ENCODE measurements at places on chromosomes 11 and 22.

DNA sequence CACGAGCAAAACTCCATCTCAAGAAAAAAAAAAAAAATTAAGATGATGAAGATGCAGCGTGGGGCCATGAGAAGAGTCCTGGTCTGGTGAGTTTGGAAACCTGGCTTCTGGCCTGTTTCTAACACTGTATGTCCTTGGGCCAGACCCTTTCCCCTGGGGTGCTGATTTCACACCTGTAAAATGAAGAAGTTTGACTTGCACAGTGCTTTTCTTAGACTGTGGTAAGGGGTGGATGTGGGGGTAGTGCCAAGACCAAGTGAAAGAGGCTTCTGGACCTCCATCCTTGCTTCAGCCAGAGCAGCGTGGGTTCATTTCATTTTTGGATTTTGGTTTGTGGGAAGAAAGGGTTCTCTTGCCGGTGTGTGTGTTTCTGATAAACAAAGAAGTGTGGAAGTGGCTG lies 42.1 kb downstream of the PTPRJ start:
- no peak for DNase-seq

DNA sequence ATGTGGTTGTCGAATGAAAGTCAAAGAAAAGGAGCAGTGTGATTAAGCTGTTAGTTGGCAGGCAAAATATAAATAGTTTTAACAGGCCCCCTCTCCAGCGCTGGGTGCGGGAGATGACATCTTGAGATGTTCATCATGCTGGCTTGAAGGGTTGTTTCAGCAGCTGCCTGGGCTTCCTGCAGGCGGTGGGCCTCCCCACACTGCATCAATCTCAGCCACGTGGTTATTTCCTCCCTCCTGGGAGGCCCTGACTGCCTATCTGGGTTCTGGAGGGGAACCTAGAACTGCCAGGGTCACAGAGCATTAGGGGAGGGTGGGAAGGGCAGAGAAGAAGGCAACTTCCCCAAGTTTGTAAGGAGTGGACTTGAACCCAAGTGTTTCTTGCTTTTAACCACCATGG lies 173.3 kb upstream of the SYT13 start:
- DNase-seq, result no peak

GRCh38 chr22:39306456-39307361 lies 12.7 kb downstream of the RPL3 start:
- no peak for DNase-seq

DNA sequence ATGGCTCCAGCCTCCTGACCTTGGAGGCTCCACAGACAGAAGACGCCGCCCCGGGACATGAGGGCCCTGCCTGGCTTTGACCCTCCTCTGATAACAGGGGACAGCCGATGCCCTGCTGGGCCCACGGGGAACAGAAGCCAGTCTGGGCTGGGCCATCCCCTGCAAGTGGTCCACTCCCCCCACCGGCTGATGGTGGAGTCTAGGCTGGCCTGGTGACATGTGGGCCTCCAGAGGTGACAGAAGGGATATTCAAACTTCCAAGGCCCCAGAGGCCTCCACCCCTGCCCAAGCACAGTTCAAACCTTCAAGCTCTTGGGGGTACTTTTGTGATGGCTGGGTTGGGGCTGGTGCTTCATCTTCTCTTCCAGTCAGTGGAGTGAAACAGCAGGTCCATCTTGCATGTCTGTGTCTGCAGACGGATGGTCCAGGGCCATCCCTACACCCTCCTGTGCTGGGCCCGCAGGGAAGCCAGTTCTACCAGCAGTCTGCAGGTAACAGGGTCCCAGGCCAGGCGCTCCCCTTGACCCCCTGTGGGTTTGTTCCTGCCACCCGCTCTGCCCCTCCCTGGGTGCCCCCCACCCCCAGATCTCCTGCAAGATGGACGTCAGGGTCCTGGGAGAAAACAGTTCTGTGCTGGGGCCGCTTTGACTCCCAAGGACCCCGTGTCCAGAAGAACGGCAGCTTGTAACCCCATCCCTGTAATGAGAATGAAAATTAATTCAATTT lies 929.9 kb downstream of the BRD1 start:
- no peak for DNase-seq

DNA sequence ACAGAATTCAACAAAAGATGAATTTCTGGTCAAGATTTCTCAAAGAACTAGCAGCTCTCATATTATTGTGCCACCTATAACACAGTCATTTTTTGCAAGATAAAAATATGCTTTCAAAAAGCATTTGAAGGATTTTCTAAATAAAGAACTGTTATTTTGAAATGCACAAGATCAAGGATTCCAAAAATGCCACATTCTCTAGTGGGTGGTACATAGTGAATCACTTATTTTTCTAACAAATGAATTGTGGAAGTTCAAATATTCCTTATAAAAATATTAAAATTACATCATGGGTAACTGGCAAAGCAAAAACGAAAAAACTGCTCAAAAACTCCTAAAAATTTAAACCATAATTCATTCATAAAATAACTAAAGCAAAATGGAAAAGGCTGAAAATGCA lies 2.1 kb downstream of the RNF141 start:
- DNase-seq, result no peak

- DNase-seq, result no peak
Observed at GRCh38 chr22:48984639-48985038, 843.0 kb downstream of the BRD1 start.
